ENCODE measurements at places on chromosomes 11 and 22. TPM values are rescaled to one million over a fixed set of nuclear protein-coding genes. Genes with fewer than 3 reads are reported as not detected.

GRCh38 chr11:65036931-65037330 lies 4.1 kb upstream of the SAC3D1 start:
- DNase-seq, result no peak

GRCh38 chr11:72812967-72813739 lies 1.1 kb upstream of the ATG16L2 start:
- peak; percentile 44 for DNase-seq

- DNase-seq, result no peak
Observed at GRCh38 chr11:6307876-6308275, 12.4 kb downstream of the CAVIN3 start.

GRCh38 chr11:111059726-111060125 lies 185.8 kb upstream of the POU2AF2 start:
- no peak for DNase-seq

- DNase-seq, result no peak
Observed at GRCh38 chr22:37045958-37046357, 5.6 kb upstream of the KCTD17 start.

- DNase-seq, result no peak
Observed at GRCh38 chr11:120404495-120404894, 68.3 kb downstream of the ARHGEF12 start.

DNA sequence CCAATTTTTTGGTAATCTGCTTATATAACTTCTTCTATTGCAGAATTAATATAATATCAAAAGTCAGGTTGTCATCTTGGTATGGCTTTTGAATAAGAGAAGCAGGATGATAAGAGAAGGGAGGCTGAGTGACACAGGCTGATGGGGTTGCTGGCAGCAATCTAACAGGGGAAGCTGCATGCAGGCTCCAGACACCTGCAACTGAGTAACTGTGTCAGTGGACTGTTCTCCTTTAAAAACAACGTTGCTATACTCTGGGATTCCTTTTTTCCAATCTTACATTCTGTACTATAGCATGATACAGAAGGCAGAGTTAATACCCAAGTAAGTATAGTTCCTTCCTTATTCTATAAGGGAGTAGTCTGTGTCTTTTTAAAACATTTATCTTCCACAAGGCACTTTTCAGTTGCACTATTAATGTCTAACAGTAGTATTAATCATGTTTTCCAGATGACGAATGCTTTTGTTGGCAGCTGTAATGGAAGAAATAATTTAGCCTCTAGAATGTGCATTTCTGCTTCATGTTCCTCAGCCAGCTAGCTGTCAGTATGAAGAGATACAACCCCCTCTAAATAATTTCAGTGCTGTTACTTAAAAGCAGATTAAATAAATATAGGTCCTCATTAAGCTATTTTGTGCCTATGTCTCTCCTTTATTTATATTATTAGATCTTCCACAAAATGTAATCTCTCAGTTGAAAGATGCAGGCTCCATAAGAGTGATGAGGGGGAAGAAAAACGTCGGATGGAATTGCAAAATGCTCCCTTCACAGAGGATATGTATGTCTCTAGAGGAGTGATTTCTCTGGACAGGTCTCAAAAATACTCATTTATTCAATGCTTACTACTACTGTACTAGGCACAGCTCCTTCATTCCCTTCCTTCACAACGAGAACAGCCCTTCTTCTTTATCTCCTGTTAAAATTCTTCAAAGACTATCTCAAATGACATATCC lies 50.8 kb downstream of the ATG16L2 start:
- DNase-seq, result no peak

DNA sequence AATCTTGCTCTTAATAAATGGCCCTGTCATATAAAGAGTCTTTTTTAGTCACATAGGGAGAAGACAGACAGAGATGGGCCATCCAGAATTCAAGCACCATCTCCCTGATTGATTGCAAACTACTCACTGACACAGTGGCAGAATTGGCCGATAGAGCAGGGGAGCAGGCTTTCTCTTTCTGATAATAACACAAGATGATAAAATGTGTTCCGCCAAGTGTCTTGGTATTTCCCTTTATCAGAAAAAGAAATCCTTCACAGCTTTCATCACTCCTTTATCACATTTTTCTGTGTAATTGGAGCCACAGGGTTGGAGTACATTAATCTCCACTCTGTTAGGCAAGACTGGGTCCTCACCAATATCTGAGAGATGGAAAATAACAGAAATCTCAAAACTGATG lies 406.0 kb downstream of the TMEM135 start:
- DNase-seq, result no peak

GRCh38 chr22:43274595-43275240 lies 68.5 kb downstream of the SCUBE1 start:
- DNase-seq, result no peak

DNA sequence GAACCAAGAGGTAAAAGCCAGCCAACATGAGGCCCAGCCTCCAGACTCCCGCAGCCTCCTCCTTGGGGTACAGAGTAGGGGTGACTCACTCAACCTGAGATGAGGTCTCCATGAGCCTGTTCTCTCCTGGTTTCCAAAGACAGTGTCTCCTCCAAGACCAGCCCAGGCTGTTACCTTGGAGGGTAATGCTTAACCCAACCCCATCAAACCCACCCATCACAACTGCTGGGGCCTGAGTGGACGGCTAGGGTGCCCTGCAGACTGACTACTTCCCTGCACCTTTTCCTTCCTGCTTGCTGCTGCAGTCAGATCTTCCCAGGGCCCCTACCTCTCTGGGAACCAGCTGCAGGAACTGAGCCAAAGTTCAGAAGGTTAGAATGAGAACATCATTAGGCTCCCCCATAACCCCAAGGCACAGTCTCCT lies 5.1 kb upstream of the NOL12 start:
- no peak for DNase-seq

DNA sequence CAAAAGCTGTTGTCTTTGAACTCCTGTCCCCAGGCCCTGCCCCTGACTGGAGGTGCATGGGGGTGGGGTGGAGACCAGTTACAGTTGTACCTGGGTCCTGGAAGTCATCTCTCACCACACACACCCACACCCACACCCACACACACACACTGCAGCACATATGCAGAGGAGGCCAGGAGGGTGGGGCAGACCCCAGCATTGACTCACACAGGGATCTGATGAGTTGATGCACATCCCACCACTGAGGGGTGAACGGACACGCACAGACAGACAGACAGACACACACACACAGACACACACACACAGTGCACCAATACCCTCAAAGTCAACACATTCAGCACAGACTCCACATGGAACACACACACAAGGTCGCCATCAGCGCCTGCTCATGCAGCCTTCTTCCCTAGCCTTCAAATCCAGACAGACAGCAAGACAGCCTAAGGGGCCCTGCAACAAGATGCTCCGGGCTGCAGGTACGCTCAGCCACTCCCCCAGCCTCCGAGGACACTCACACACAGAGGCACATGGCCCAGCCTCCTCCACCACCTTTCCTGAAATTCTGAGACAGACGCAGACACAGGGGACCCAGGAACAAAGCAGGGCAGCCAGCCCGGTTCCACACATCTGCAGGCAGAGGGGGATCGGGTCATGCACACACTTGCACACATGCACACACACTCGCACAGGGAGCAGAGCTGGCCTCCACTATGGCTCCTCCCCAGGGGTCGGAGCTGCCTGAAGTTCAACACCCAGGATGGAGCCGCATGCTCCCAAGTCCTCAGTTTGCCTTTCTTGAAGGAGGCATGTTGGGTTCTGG lies 26.5 kb downstream of the SYT7 start:
- no peak for DNase-seq

GRCh38 chr11:30131535-30131934 lies 99.3 kb upstream of the FSHB start:
- no peak for DNase-seq

GRCh38 chr22:44743804-44744211 lies 8.6 kb upstream of the ARHGAP8 start:
- no peak for DNase-seq

DNA sequence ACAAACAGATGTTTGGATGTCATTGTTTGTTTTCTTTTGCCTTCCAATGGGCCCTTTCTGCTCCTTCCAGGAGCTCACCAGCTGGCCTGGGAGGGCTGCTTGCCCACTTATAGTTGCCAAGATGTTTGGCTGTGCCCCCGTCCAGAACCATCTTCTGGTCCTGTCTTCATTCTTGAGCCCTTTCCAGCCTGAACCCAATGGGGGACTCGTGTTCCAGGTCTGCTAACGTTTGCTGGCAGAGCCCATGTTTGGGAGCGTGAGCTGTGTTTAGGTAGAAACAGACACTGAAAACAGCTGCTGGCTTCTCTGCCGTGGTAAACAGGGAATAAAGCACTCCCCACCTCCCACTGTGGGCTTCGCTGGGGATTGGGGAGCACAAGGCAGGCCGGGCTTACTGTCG lies 83.2 kb upstream of the SYT13 start:
- no peak for DNase-seq

GRCh38 chr11:124113890-124114289 lies 1.4 kb upstream of the VWA5A start:
- DNase-seq, result no peak

GRCh38 chr22:17575681-17576080 lies 12.4 kb downstream of the SLC25A18 start:
- no peak for DNase-seq

DNA sequence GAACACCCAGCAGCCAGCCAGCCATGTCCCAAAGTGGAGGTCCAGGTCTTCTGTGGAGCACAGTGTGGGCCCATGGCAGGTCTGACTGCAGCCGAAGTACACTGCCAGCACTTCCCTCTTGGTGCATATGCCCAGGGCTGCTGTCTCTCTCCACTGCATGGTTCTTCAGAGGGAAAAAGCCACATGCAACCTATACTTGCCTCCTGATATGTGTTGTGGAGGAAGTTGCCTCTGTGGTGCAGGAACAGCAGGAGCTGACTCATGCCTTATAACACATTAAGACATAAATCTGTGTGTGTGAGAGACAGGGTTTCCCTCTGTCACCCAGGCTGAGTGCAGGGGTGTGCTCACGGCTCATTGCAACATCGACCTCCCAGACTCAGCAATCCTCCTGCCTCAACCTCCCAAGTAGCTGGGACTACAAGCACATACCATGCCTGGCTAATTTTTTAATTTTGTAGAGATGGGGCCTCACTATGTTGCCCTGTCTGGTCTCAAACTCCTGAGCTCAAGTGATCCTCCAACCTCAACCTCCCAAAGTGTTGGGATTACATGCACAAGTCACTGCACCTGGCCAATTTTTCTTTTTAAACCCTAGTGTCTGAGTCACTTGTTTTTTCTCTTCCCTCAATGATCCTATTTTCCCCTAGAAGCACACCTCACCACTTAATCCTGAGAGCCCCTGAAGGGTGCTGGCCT lies 98.8 kb downstream of the MPPED2 start:
- peak; percentile 44 for DNase-seq

- no peak for DNase-seq
Observed at GRCh38 chr11:80925321-80925720, 1484.5 kb upstream of the TENM4 start.

- no peak for DNase-seq
Observed at GRCh38 chr11:94007906-94008305, 13.2 kb upstream of the HEPHL1 start.

GRCh38 chr22:49099496-49100124 lies 728.1 kb downstream of the BRD1 start:
- DNase-seq, result no peak

DNA sequence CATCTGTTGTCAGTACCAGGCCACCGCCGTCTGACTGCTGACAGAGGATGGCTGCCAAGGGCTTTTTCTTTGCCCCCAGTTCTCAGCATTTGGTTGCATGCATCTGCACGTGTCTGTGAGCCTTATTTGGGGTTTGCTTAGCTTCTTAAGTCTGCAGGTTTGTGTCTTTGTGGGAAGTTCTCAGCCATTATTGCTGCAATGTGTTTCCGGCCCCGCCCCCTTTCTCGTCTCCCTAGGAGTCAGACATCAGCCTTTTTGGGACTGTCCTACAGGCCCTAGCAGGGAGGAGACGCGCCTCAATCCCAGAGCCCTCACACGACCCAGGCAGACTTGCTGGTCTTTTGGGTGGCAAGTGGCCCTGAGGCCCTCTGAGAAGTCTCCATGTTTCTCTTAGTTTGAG lies 8.0 kb downstream of the MOB2 start:
- DNase-seq, result no peak

DNA sequence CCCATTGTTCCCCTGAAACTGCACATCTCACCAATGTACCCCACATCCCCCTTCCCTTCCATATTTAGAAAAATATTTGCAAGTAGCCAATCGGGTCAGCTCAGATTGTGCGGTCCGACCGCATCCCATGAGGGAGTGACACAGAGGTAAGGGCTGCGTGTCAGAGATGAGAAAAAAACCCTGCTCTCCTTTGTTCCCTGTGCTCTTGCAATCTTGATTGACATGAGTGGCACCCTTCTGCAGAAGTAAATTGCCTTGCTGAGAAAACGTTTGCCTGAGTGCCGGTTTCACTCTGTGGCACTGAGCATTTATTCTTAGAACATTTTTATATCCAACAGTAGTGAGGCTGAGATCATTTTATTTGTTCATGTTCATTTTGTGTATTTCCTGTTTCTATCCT lies 81.6 kb upstream of the CCDC90B start:
- DNase-seq, result no peak

DNA sequence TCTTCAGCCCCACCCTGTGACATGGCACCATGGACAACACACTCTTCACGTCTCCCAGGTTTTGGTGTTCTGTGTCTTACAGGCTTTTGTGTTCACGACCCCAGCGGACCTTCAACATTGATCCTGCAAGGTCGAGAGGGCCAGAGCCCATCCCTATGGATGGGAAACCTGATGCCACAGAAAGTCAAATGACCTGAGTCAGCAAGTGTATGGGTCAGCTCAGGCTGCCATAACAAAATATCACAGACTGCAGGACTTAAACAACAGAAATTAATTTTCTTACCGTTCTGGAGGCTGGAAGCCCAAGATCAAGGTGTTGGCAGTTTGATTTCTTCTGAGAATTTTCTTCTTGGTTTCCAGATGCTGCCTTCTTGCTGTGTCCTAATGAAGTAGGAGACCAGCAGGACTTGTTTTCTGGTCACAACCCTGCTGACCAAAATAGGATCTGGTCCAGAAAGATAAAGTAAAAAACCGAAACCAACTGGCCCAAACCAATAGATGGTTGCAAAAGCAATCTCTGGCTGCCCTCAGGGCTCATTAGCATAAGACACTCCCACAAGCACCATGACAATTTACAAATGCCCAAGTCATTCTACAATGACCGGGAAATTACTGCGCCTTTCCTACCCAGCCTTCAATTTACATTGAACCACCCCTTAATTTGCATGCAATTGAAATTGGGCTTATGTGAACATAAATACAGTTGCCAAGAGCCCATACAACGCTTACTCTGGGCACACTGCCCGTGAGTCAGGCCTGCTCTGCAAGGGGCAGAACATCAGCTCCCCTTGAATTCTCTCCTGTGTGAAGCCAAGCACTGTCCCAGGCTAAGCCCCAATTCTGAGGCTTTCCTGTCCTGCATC lies 113.9 kb downstream of the RPS6KA4 start:
- DNase-seq, result no peak

GRCh38 chr11:30786256-30787110 lies 200.3 kb upstream of the MPPED2 start:
- DNase-seq, result no peak

GRCh38 chr22:37560608-37561211 lies 430 bp downstream of the CDC42EP1 start:
- no peak for DNase-seq

The PKNOX2 gene
- not detected for total RNA-seq

The GALNT18 gene
- total RNA-seq, result 0.08 TPM

The GSTT2 gene
- not detected for total RNA-seq

The PACS1 gene
- 179 TPM for total RNA-seq

The RELT gene
- total RNA-seq, result 114 TPM

The C1QTNF6 gene
- 12.1 TPM for total RNA-seq

The MS4A15 gene
- total RNA-seq, result not detected

The C11orf58 gene
- total RNA-seq, result 150 TPM

The SSH3 gene
- total RNA-seq, result 8.5 TPM

The MAPK8IP1 gene
- 2.4 TPM for total RNA-seq

All from CD4-positive, alpha-beta T cell (primary cell).